Stimulated activated CD4-positive, alpha-beta T cell treated with anti-CD3 and anti-CD28 coated beads, Interleukin-15, amount 100 ng/mL, for 24 hours (primary cell): ENCODE measurements at places on chromosomes 5 and 9.
A peak's percentile ranks its signal among the peaks of the same experiment; 100 is the strongest.

GRCh38 chr5:81450940-81451339 lies 57.0 kb upstream of the ACOT12 start:
- no peak for DNase-seq

DNA sequence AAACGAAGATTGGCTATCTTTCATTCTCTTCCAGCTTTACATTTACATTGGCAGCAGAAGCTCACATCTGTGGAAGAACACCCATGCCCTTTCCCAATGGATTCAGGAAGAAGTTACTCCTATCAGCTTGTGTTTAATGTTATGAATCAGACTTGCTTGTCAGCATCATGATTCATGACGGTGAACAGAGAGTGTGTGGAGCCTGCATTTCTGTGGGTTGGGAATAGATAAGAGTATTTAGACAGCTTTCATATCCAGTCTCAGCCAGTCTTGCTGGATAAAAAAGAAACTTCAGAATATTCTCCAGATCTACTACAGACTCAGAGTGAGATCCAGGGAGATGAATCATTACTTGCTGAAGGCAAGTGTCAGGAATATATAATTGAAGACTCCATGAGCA lies 812.9 kb upstream of the ZNF608 start:
- DNase-seq = no peak

- DNase-seq = no peak
Measured at GRCh38 chr5:135455876-135456237, 3.7 kb upstream of the TIFAB start.

DNA sequence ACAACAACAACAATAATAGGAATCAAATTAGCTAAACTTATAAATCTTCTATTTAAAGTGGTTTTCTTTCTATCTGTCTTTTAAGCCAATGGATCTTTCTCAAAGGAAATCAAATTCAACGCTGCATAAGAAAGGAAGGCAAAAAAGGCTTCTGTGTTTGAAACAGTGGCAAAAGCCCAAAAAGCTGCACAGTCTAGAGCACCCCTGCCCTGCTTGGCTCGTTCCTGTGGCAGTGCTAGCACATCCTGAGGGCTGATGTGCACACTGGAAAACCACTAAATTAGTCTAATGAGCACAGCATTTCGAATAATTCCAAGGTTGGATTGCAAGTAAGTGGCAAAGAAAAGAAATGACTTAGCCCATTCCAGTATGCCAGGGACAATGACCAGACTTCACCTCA lies 80.7 kb downstream of the AP3B1 start:
- no peak for DNase-seq

GRCh38 chr5:148799737-148800527 lies 26.5 kb upstream of the ADRB2 start:
- peak; percentile 39 for DNase-seq

DNA sequence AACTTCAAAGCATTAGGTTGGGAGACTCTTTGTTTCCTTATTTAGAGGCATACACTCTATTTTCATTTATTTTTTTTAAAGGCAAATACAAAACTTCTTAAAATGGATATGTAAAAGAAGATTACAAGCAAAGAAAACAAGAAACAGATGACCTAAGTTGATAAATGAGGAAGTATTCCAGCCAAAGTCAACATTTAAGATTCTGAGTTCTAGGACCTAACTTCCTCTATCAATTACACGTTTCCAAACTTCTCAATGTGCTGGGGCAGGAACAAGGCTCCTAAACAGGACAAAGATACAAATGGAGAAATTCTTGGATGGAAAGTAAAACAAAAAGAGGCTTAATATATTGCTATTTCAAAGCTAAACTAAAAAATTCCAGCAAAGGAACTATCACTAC lies 89.5 kb downstream of the TLE1 start:
- no peak for DNase-seq

GRCh38 chr5:77630114-77630680 lies 8.3 kb downstream of the OTP start:
- peak; percentile 77 for DNase-seq

GRCh38 chr5:172362755-172363154 lies 79.2 kb upstream of the UBTD2 start:
- no peak for DNase-seq

GRCh38 chr9:120616966-120617935 lies 37.3 kb upstream of the CDK5RAP2 start:
- DNase-seq = no peak

DNA sequence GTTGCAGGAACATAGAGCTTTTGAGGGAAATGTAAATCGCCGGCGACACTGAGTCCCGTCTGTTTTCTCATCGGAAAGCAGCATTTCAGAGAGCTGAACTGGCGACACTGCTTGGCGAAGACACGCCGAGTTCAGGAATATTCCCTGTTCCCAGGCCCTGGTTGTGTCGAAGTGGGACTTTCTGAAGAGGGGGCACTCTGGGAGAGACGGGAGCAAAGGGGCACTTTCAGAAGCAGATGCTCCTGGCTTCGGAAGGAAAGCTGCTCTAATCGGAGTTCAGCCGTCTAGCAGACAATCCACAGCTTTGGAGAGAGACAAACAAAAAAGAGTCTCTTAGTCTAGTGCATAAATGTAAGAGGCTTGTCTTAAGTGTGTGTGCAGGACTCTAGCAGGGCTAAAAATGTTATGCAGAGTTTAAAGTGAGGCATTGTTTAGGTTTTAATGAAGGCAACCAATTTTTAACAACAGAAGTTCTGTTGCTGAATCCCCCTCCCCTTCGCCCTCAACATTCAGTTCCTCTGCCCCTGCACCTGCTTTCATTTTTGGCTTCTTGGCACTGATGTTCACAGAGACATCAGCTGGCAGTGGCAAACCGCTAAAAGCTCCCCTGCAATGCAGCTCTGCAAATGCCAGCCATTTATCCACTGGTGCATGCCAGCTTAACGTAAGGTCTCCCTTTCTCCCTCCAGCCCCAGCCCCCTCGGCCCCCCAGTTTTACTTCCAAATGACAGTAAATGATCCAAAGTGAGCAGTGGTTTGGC lies 289.5 kb upstream of the MPDZ start:
- no peak for DNase-seq

DNA sequence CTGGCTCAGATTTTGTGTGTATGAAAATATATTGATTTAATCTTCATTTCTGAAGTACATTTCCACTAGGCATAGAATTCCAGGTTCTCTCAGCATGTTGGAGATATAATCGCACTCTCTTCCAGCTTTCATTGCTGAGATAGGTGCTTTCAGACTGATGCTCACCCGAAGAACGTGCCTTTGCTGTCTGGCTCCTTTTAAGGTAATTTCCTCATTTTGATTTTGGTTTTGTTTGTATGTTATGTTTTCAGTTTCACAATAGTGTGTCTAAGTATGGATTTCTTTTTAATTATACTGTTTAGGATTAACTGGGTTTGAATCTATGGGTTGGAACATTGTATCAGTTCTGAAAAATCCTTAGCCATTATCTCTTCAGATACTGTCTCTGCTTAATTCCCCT lies 132.0 kb upstream of the NFIB start:
- no peak for DNase-seq

GRCh38 chr9:16441791-16442190 lies 428.7 kb downstream of the BNC2 start:
- DNase-seq = no peak

- no peak for DNase-seq
Measured at GRCh38 chr5:2847608-2848007, 96.1 kb upstream of the IRX2 start.

DNA sequence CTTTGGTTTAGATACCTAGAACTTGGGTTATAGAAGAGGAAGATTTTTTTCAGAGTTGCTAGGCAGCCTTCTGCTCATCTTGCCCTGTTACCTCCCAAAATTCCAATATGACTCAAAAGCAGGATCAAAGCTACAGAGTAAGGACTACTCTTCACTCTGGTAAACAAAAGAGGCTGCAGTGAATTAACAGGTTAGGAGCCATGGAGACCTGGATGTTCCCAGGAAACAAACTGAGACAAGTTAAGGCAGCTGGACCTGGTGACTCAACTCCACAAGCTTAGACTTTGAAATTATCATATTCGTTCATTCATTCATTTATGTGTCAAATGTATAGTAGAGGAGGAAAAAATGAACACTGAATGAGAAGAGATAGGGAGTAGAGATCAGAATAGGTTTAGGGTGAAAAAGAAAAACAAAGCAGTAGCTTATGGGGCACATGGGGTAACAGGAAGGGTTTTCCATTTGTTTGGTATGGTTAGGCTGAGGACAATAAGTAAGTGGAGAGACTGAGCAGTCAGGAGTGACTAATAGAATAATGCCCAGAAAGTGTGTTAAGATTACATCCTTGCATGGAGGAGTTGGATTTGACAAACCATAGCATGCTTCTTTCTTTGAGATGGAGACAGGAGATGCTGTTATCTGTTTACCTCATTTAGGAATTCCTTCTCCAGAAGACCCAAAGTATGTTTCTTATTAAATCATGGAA lies 464.0 kb upstream of the ZNF608 start:
- no peak for DNase-seq

GRCh38 chr5:140213370-140213983 lies 38.5 kb downstream of the CYSTM1 start:
- DNase-seq = no peak

DNA sequence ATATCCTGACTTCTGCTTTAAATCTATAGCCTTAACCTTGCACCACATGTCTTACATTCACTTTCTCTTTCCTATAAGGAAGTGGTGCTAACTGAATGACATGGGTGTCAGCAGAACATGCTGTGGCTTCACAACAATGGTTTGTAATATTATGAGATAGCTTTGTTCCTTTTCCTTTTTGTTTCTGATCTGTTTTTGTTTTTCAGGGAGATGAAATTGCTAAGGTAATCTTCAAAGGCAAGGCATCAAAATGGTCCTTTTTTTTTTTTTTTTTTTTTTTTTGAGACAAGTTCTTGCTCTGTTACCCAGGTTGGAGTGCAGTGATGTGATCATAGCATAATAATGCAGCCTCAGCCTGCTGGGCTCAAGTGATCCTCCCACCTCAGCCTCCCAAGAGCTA lies 53.6 kb upstream of the RANBP6 start:
- no peak for DNase-seq

- no peak for DNase-seq
Measured at GRCh38 chr9:69376651-69377050, 51.6 kb downstream of the ENTREP1 start.
